Fibroblast of skin of scalp (primary cell): ENCODE measurements at places on chromosomes 7 and 10.

DNA sequence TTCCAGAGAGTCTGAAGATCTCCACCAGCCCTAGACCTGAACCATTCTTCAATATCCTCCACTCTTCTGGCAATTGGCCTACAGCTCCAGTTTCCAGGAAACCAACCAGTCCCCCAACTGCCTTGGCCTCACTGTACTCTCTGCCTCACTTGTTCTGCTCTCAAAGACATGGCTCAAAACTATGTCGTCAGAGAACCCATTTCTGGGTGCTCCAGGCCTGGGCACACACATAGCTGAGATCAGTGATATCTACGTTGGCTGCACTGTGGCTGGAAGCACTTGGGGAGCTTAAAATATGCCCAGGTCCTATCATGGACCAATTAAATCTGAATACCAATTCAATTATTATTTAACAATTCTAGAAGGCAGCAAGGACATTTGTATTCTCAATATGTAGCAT lies 93.1 kb downstream of the COBL start:
- DNase-seq: no peak

- no peak for DNase-seq
Observed at GRCh38 chr7:33410266-33410665, 280.9 kb downstream of the BBS9 start.

GRCh38 chr10:50540069-50540825 lies 83.5 kb downstream of the SGMS1 start:
- DNase-seq: no peak

- DNase-seq: peak; percentile 98
Observed at GRCh38 chr10:52864201-52865106, 91.9 kb upstream of the MBL2 start.

DNA sequence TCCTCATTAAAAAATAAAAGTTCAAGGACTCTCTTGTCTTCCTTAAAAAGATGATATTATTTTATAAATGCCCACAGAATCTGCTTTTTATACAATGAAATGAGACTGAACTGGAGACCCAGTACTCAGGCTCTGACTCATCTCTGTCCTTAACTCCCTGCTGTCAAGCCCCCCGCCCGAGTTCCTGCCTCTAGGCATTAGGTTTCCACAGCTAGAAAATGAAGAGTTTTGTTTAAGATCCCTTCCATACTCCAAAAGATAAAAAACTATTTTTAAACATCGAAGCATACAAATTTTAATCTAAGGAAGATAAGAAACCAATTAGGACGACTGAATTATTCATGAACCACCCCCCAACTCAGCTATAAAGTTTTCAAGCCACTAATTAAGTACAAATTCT lies 97.7 kb upstream of the FEZF1 start:
- no peak for DNase-seq

- no peak for DNase-seq
Observed at GRCh38 chr7:30722671-30723070, 29.3 kb upstream of the INMT start.

DNA sequence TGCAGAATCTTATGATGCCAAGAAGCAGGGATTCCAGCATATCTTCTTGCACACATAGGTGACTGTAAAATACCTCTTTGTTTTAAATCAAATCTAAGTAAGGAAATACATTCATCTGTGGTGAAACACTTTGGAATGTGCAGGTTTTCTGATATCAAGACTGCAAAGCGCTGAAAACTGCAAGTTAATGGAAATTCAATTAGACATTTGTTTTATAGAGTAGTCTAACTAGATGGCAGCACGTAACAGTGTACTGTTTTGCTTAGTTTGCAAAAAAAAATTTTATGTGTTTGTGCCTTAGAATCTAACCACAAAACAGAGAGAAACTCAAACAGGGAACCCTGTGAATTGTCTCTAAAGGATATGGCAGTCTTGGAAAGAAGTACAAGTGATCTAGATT lies 259.2 kb downstream of the HDAC9 start:
- DNase-seq: peak; percentile 55

- DNase-seq: no peak
Observed at GRCh38 chr7:79952399-79952798, 182.2 kb upstream of the GNAI1 start.

GRCh38 chr7:98903246-98903645 lies 24.9 kb downstream of the TRRAP start:
- no peak for DNase-seq

GRCh38 chr7:51346126-51346525 lies 29.5 kb upstream of the COBL start:
- no peak for DNase-seq

- DNase-seq: peak; percentile 52
Observed at GRCh38 chr10:92712016-92712889, 22.5 kb downstream of the HHEX start.

DNA sequence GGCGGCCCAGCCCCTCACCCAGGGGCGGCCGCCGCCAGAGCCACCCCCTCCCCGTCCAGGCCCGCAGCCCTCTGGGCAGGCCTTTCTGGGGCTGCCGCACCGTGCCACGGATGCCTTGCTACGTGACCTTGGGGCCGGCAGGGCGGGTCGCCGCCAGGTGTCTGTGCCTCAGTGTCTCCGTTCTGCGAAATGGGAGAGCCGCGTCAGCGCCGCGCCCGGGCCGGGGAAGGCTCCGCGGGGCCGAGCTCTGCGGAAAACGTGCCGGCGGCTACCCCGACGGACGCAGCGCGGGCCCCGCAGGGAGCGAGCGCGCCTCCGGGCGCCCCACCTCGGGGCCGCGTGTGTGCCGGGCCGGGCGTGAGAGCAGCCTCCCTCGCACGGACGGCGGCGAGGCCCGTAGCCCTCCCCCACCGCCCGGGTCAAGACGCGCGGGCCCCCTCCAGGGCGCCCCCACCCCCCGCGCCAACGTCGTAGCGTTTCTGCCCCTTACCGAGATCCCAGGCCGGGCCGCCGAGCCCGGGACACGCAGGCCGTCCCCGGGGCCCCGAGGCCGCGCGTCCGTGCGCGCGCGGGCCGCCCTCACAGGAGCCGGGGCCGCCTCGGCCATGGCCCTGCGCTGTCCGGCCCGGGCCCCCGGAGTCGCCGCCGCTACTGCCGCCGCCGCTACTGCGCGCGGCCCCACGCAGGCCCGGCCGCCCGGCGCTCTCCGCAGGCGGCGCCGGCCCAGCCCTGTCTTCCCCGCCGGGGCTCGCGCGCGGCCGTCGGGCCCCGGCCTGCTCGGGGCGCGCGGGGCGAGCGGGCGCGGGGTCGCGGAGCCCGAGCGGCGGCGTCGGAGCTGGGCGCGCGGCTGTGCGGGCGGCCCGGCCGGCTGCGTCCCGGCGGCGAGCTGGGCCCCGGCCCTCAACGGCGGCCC lies 1.1 kb downstream of the ZNF777 start:
- peak; percentile 12 for DNase-seq

DNA sequence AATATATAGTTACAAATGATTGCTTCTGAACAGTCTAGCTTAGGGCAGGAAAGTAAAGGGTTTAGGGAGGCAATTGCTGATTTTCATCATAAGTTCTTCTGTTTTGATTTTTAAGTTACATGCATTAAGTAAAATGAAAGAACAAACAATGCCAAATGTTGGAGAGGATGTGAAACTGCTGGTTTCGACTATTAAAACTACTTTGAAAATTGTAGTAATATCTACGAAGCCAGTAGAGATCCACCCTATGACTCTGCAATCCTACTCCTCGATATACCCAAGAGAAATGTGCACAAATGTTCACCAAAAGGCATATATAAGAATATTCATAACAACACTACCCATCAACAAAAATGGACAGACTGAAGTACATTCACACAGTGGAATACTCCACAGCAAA lies 24.3 kb downstream of the PDZD8 start:
- DNase-seq: no peak

DNA sequence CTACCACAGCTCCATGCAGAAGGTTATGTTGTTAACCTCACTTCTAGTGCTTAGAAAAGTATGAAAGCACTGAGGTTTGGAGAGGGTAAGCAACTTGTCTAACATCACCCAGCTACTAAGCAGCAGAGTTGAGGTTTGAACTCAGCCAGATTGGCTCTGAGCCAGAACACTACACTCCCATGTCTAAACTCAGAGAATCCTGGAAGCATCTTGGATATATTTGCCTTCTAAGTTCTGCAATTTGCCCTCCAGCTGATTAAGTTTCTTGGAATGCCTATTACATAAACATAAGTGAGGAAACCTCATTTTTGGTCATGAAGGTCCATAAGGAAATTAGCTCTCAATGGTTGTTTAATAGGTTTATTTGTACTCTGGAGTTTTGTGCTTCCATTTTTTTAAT lies 78.1 kb upstream of the PHYHIPL start:
- DNase-seq: peak; percentile 87

DNA sequence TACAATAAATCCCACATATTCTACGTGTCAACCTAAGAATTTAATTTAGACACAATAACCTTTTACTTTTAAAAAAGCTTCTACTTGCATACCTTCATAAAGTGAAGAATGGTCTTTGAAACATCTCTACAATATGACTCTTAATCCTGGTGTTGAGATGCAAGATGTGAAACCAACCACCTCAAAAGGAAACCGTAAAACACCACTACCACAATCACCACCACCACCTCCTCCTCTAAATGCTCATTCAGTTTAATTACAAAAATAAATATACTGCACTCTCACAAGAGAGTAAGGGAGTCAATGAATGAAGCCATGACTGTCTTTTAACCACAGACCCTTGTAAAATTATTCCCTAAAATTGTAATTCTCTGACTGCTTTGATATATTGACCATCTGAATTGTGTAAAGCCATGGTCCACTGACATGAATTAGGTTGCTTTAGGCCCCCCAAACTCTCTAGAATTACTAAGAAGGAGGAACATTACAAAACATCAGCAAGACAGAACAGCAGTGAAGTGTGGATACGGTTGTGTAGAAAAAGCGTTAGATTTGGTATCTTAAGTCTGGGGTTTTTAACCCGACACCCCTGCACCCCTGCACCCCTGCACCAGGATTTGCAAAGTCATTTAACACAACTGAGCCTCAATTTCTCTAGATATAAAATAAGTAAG lies 171.4 kb downstream of the SFMBT2 start:
- no peak for DNase-seq

DNA sequence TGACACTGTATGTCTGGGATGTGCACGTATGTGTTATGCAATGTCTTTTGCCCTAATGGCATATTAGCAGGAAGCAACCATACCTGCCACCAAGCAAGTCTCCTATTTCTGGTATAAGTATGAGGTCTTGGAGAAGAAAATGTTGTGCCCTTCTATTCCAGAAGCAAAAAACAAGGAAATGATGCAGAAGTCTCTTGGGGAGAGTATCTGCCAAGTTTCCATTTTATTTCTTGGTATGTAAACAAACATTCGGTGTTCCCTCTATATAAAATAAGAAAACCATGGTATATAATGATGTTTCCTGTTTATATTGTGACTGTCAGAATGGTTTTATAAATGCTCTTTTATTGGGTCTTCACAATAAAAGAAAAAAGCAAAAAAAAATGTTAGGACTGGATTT lies 19.3 kb upstream of the MYO3A start:
- DNase-seq: no peak

GRCh38 chr10:121188005-121188404 lies 336.8 kb downstream of the WDR11 start:
- peak; percentile 4 for DNase-seq

- DNase-seq: peak; percentile 26
Observed at GRCh38 chr10:97434055-97434454, 8.1 kb downstream of the PGAM1 start.

GRCh38 chr7:23893176-23893941 lies 183.3 kb downstream of the STK31 start:
- DNase-seq: peak; percentile 66

DNA sequence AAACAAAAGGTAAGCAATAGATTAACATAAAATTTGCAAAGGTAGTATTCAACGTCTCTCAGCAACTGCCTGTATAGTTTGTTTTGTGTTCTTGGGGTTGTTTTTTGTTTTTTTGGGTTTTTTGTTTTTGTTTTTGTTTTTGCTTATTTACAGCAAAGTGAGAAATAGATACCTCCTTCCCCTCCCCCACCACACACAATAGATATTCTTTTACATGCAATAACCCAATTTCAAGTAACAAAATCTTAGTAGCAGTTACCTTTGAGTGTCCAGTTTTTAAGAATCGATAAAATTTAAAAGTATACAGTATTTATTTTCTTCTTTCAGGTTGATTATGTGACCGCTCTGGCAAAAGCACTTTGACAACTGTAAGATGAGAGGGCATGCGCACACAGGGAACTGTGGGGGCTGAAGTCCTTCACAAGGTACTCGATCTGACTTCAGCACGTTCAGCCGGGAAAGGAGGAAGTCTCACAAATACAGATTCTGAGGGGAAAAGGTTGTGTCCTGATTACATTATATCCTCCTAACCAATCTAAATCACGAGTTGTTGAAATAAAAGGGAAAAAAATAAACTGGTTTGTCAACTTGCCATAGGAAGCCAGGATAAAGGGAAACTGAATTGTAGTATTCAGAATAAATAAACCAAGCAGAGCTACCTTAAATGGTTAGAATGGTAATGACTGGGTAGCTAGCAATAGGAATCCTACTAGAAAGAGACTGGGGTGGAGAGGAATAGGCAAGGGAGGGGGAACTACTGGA lies 47.8 kb downstream of the CPEB3 start:
- DNase-seq: peak; percentile 54

DNA sequence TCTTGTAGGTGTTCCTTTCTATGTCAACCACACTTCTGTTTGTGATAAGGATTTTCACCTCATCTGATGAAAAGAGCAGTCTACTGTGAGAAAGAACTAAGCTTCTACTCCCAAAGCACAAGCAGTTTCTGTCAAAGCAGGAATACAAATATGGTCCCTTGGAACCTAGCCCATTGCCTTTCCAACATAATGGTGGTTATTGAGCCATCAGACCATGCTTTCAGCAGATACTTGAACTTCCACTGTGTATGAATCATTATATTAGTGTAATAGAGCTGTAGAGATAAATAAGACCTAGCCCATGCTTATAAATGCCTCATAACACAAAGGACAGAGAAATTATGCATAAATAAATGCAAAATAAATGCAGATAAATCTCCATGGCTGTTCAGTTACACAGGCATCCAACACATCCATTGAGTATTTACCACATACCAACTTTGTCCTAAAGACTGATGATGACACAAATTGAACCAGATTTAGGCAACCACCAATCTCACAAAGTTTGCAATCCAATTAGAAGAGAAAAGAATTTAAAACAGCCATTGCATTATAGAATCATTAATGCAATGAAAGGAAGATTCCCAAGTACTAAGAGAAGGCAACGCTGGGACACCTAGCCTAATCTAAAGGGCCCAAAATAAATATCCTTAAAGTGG lies 729.4 kb upstream of the C7orf33 start:
- DNase-seq: peak; percentile 56

GRCh38 chr7:48360574-48360973 lies 189.3 kb downstream of the ABCA13 start:
- DNase-seq: peak; percentile 4

GRCh38 chr7:39372383-39372782 lies 193.8 kb upstream of the YAE1 start:
- DNase-seq: no peak

GRCh38 chr10:89301232-89301631 lies 614 bp upstream of the IFIT2 start:
- peak; percentile 20 for DNase-seq

GRCh38 chr10:112875476-112876267 lies 74.4 kb upstream of the TCF7L2 start:
- peak; percentile 53 for DNase-seq

GRCh38 chr10:50432211-50433009 lies 181.1 kb upstream of the ASAH2 start:
- no peak for DNase-seq
